Activated T-cell treated with anti-CD3 and anti-CD28 coated beads, Interleukin-2, amount 50 U/mL, for 72 hours (primary cell): ENCODE measurements at places on chromosomes 3 and 15. TPM values are rescaled to one million over a fixed set of nuclear protein-coding genes. Genes with fewer than 3 reads are reported as not detected.

GRCh38 chr15:80530737-80531365 lies 126.7 kb downstream of the ARNT2 start:
- H3K27ac ChIP-seq, result no peak overlapping the region
- no peaks in the 10 kb centered on the region for H3K36me3 ChIP-seq
- H3K4me3 ChIP-seq, result no peak overlapping the region
- H3K4me1 ChIP-seq, result no peaks in the 10 kb centered on the region
- H3K27me3 ChIP-seq, result peaks cover 36% of the 10 kb centered on the region
- DNase-seq, result no peak

GRCh38 chr3:74537857-74538256 lies 76.6 kb downstream of the CNTN3 start:
- H3K27me3 ChIP-seq, result no peaks in the 10 kb centered on the region
- H3K36me3 ChIP-seq, result no peaks in the 10 kb centered on the region
- no peak overlapping the region for H3K4me3 ChIP-seq
- H3K27ac ChIP-seq, result no peak overlapping the region
- H3K4me1 ChIP-seq, result no peaks in the 10 kb centered on the region

- H3K27me3 ChIP-seq, result peaks cover 7% of the 10 kb centered on the region
- no peak for DNase-seq
- H3K27ac ChIP-seq, result no peak overlapping the region
- H3K4me1 ChIP-seq, result peaks cover 10% of the 10 kb centered on the region
- no peaks in the 10 kb centered on the region for H3K36me3 ChIP-seq
- H3K4me3 ChIP-seq, result no peak overlapping the region
These were observed 34.2 kb upstream of the TSEN2 start for GRCh38 chr3:12449889-12450682.

DNA sequence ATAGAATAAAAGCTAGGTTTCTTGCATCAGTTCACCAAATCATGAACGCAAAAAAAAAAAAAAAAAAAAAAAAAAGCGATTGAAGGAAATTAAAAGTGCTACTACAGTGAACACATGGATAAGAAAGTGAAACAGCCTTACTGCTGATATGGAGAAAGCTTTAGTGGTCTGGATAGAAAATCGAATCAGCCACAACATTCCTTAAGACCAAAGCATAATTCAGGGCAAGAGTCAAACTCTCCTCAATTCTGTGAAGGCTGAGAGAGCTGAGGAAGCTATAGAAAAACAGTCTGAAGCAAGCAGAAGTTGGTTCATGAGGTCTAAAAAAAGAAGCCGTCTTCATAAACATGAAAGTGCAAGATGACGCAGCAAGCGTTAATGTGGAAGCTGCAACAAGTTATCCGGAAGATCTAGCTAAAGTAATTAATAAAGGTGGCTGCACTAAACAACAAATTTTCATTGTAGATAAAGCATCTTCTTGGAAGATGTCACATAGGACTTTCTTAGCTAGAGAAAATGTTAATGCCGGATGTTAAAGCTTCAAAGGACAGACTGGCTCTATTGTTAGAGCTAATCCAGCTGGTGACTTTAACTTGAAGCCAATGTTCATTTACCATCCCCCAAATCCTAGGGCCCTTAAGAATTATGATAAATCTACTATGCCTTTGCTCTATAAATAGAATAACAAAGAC lies 19.2 kb downstream of the P3H2 start:
- peak overlapping the region; percentile 48 for H3K27ac ChIP-seq
- H3K36me3 ChIP-seq, result no peaks in the 10 kb centered on the region
- peaks cover 32% of the 10 kb centered on the region for H3K27me3 ChIP-seq
- peak overlapping the region; percentile 47 for H3K4me3 ChIP-seq
- DNase-seq, result no peak

DNA sequence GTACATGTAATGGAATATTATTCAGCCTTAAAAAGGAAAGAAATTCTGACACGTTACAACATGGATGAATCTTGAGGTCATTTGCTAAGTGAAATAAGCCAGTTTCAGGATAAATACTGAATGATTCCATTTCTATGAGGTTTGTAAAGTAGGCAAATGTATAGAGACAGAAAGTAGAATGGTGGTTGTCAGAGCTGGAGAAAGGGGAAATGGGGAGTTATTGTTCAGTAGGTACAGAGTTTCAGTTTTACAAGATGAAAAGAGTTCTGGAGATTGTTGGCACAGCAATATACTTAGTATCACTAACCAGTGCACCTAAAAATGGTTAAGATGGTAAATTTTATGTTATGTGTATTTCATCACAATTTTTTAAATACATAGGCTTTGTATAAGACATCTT lies 60.6 kb downstream of the USP8 start:
- peaks cover 22% of the 10 kb centered on the region for H3K4me1 ChIP-seq
- H3K36me3 ChIP-seq, result peaks cover 40% of the 10 kb centered on the region
- H3K27me3 ChIP-seq, result no peaks in the 10 kb centered on the region
- no peak overlapping the region for H3K4me3 ChIP-seq
- H3K27ac ChIP-seq, result peak overlapping the region; percentile 66
- no peak for DNase-seq

GRCh38 chr3:115165266-115165665 lies 18.2 kb upstream of the ZBTB20 start:
- H3K27ac ChIP-seq, result peak overlapping the region; percentile 67
- DNase-seq, result peak; percentile 19

GRCh38 chr3:141646760-141647561 lies 91.1 kb upstream of the RNF7 start:
- H3K4me3 ChIP-seq, result no peak overlapping the region
- no peaks in the 10 kb centered on the region for H3K27me3 ChIP-seq
- H3K27ac ChIP-seq, result no peak overlapping the region
- DNase-seq, result no peak
- no peaks in the 10 kb centered on the region for H3K4me1 ChIP-seq

DNA sequence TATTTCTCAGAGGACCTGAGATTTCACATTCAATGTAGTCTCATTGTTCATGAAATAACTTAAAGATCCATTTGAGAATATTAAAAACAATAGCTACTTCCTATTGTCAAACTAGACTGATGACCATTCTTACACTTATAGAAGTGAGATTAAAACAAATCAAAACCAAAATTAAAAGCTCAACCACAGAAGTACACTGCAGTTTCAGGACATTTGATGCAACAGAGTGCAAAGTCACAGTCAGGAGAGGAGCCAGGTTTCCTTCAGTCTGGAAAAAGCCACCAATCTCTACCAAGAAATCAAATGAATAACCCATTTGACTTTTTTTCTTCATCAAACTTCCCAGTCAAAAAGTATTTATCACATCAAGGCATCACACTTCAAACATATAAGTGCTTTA lies 5.5 kb downstream of the CCPG1 start:
- DNase-seq, result no peak
- H3K36me3 ChIP-seq, result peaks cover 5% of the 10 kb centered on the region
- peaks cover 63% of the 10 kb centered on the region for H3K4me1 ChIP-seq
- H3K27me3 ChIP-seq, result no peaks in the 10 kb centered on the region
- peak overlapping the region; percentile 59 for H3K4me3 ChIP-seq

GRCh38 chr3:127038466-127038865 lies 55.6 kb downstream of the PLXNA1 start:
- H3K4me3 ChIP-seq, result no peak overlapping the region
- no peaks in the 10 kb centered on the region for H3K27me3 ChIP-seq
- no peaks in the 10 kb centered on the region for H3K4me1 ChIP-seq

GRCh38 chr3:65039754-65040210 lies 352.0 kb upstream of the ADAMTS9 start:
- no peaks in the 10 kb centered on the region for H3K27me3 ChIP-seq
- no peak overlapping the region for H3K4me3 ChIP-seq
- H3K4me1 ChIP-seq, result no peaks in the 10 kb centered on the region
- no peak overlapping the region for H3K27ac ChIP-seq
- DNase-seq, result no peak

DNA sequence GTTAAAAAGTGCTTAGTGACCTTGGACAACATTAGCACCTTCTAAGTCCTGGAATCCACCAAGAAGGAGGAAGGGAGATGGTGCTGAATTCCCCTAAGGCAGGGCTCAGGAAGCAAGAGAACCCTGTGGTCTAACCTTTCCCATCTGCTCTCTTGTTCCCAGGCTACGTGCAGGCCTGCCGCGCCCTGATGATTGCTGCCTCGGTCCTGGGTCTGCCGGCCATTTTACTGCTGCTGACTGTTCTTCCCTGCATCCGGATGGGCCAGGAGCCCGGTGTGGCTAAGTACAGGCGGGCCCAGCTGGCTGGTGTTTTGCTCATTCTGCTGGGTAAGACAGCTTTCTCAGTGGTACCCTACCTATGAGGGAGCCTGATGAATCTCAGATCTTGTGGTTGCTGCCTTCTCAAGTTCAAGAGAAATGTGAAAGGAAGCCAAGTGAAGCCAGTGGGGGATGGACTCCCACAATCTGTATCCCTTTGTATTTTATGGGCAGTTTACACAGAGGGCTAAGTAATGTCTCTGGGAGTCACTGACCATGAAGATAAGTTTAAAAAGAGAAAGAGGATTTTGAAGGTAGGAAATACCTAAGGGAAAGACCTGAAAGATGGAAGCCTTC lies 4.4 kb downstream of the CLDN11 start:
- no peak overlapping the region for H3K4me3 ChIP-seq
- no peak overlapping the region for H3K27ac ChIP-seq
- H3K27me3 ChIP-seq, result peaks cover 22% of the 10 kb centered on the region
- peaks cover 2% of the 10 kb centered on the region for H3K36me3 ChIP-seq

DNA sequence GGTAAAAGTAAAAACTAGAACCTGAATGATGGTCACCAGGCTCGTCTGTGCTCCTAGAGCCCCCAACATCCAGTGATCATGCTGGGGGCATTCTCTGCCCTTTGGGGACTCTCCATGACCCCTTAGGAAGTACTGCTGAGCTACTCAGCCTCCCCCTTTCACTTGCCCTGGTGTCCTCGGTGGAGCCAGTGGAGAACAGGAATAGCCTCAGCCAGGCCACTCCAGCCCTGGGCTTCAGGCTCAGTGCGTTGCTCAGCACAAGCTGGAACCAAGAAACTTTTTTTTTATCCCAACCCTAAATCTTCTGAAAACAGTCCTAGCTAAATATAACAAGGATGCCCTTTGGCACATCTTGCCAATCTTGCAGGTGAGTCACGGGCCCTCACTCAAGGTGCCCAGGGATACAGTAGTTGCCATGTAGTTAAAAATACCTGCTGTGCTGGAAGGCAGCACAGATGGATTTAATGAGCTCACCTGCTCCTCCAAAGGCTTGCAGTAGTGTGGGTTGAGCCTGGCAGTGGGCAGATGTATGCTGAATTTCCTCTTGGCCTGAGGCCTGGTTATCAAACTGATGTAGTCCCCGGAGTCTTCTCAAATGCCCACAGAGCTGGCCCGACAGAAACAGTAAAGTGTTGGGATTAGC lies 46.9 kb upstream of the TMEM158 start:
- no peak for DNase-seq
- H3K27ac ChIP-seq, result no peak overlapping the region
- no peaks in the 10 kb centered on the region for H3K36me3 ChIP-seq
- H3K27me3 ChIP-seq, result peaks cover 35% of the 10 kb centered on the region
- no peaks in the 10 kb centered on the region for H3K4me1 ChIP-seq
- no peak overlapping the region for H3K4me3 ChIP-seq

- DNase-seq, result no peak
- H3K4me1 ChIP-seq, result no peaks in the 10 kb centered on the region
- peaks cover 7% of the 10 kb centered on the region for H3K27me3 ChIP-seq
- no peak overlapping the region for H3K27ac ChIP-seq
- H3K4me3 ChIP-seq, result no peak overlapping the region
These were observed 154.3 kb upstream of the CCDC54 start for GRCh38 chr3:107222907-107223306.

- H3K27ac ChIP-seq, result no peak overlapping the region
- DNase-seq, result no peak
- no peaks in the 10 kb centered on the region for H3K36me3 ChIP-seq
- no peak overlapping the region for H3K4me3 ChIP-seq
- H3K4me1 ChIP-seq, result peaks cover 6% of the 10 kb centered on the region
These were observed 4.8 kb downstream of the TMIE start for GRCh38 chr3:46705751-46706552.

- peaks cover 25% of the 10 kb centered on the region for H3K4me1 ChIP-seq
- peaks cover 6% of the 10 kb centered on the region for H3K36me3 ChIP-seq
- H3K27ac ChIP-seq, result no peak overlapping the region
- peaks cover 33% of the 10 kb centered on the region for H3K27me3 ChIP-seq
- H3K4me3 ChIP-seq, result no peak overlapping the region
These were observed 2.9 kb upstream of the SMAD3 start for GRCh38 chr15:67062369-67062985.

Gene ARGFX
- total RNA-seq, result not detected

Gene TMEM158
- total RNA-seq, result not detected

Gene SERPINI2
- total RNA-seq, result not detected

Gene SLC12A8
- total RNA-seq, result 2.2 TPM

Gene DYNLT2B
- total RNA-seq, result 18.9 TPM

Gene PRKAR2A
- total RNA-seq, result 23.0 TPM

Gene CYP1A1
- total RNA-seq, result 3.4 TPM

Gene EPHB1
- total RNA-seq, result 0.43 TPM

Gene NR1I2
- 0.25 TPM for total RNA-seq

Gene KLHL40
- total RNA-seq, result not detected
